ENCODE measurements at places on chromosomes 3 and 15.

DNA sequence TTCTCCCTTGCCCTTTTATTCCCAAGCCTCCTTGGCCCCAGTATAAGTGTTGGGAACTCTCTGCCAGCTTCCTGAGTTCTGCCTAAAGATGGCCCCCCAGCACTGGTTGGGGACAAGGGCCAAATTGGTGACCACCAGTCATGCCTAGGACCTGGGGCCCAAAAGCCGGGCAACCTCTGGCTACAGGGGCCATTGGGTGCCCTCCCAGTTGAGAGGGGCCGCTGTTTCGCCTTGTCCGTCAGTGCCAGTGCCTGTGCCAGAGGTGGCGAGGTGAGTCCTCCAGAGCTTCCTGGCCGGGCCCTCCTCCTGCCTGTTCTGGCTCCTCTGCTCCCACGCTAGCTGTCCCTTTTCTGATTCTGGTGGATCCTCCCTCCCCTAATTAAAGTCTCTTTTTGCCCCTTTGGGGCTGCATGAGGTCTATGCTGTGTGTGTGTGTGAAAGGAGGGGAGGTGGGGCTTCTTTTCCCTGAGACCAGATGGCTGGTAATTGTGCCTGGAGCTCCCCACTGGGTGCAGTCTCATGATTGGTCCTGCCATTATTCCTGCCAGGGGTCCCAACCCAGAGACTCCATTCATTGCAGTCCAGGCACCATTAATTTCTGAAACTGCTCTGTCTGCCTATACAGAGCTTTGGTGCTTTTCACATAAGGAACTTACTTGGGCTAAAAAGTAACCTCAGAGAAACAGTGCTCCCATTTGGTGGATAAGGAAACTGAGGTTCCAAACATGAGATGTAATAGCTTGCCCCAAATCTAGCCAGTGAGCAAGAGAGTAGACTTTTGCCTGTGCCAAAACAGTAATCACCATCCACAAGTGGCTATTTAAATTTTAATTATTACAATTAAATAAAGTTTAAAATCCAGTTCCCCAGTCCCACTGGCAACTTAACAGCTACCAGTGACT is 3.1 kb upstream of the TTLL3 start:
- peak; percentile 46 for DNase-seq

DNA sequence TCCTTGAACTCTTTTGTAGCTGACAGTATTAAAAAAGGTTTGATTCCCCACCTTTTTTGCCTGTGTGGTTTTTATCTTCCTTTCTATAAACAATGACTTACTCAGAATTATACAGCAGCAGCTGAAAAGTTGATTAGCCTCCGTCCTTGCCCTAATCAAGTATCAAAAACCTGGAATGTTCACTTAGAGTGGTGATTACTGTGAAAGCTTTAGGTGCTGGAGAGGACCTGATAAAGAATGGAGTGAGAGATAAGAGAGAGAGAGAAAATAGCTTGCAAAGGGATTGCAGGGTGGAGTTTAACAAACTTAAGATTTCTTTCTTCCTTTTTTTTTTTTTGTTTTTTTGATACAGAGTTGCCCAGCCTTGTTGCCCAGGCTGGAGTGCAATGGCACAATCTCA is 6.7 kb downstream of the CGNL1 start:
- DNase-seq, result no peak

GRCh38 chr3:174440253-174440701 is 418.9 kb upstream of the NAALADL2 start:
- peak; percentile 44 for DNase-seq

GRCh38 chr3:12750658-12751071 is 8.4 kb downstream of the TMEM40 start:
- no peak for DNase-seq

DNA sequence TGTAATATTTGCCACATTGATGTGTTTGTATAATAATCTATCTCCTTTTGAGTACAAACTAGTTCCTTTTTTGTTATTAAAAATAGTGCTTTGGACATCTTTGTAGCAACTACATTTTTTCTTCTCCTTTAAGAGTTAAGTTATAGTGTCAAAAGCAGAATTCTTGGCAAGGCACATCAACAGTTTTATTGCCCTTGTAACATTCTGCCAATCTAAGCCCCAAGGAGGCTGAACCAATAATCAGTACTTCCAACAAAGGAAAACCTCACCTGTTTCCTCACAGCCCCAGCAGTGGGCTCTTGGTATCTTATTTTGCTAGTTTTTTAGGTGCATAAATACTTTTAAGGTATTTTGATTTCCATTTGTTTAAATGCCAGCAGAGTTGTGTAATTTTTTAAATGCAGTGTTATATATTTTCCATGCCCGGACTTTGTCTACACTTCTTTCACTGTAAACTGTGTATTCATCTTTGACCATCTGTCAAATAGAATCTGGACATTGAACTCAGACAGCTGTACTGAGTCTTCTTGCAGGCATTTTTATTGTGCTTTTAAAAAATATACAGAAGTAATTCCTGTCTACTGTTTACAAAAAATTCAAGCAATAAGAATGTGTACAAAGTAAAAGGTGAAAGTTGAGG is 101.0 kb downstream of the MYLK start:
- DNase-seq, result no peak

- no peak for DNase-seq
Observed at GRCh38 chr15:57440799-57441198, 64.5 kb downstream of the CGNL1 start.

Measured in spinal cord (tissue), 10 donors.